ENCODE measurements at places on chromosomes 11 and 22.

GRCh38 chr22:46815896-46816731 lies 53.7 kb downstream of the TBC1D22A start:
- DNase-seq, result no peak

DNA sequence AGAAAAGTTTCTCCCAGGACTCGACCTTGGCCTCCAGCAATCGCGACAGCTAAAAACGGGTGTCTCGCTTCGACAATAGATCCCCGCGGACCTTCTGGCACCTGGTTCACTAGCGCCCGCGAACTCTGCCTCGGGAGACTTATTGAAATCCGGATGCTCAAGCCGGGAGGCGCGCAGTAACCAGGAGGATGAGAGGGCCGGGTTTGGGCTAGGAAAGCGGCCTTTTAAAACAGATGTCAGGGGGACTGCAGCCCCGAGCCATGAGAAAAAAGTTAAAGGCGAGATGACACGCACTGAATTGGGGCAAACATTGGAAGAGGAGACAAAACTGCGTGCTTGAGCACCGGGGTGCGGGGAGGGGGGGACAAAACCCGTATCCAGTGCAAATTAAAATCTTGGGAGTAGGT lies 637 bp upstream of the ZBTB16 start:
- DNase-seq, result no peak

DNA sequence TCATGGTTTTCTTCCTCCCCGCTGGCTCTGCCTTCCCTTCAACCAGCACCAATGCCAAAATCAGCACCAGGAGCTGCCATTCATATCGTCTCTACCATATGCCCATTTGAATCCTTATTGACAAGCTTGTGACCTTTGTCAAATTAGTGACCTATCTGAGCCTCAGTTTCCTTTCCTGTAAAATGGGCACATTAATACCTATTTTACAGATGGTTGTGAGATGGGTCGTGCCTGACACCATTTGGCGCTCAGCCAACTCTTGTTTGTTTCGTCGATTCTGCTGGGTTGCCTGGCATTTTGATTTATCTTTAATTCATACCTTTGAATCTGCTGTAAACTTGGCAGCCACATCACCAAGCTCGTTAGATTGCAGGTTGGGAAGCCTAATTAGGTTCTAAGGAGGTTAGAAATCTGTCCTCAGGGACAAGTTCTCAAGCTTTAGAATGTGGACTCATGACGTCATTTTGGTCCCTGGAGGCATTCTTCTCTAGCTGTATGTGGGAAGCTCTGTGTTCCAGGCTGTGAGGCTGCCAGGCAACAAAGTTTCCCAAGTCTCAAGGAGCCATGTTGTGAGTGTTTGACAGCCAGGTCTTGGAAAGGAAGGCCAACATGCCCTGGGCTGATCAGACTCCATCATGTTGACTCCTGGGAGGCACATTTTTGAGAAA lies 61.0 kb downstream of the RPS6KA4 start:
- no peak for DNase-seq

DNA sequence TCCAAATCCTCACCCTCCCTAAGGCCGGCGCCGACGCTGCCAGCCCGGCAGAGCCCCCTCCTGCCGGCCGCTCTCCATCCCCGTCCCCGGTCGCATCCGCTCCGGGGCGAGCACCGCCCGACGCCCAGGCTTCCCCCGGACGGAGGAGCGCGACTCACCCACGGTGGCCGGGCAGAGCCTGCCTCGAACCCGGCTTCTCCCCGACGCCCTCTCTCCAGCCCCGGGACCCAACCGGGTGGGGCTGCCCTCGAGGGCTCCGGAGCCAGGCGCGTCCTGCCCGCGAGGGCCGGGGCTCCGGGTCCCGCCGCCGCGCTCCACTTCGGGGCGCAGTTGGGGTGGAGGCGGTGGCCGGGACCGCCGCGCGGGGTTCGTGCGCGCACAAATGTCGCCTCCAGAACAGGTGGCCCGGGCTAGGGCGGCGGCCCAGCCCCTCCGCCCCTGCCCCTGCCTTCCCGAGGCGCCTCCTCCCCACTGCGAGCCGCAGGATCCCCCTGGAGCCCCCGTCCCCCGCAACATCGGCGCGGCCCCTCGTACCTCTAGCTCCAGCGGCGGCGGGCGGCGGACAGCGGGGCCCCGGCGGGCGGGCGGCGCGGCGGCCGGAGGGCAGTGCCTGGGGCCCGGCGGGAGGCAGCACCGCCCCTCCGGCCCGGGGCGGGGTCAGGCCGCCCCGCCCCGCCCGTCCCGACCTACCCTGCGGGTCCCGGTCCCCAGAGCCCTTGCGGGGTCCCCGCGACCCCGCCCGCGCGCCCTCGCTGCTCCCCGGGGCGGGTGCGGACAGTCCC lies at the start of gene A4GALT:
Gene A4GALT (minus strand): TSS at position 608 of the 782 bp plus-strand sequence. CDS start 26,919 bp downstream, outside the sequence.
- no peak for DNase-seq

DNA sequence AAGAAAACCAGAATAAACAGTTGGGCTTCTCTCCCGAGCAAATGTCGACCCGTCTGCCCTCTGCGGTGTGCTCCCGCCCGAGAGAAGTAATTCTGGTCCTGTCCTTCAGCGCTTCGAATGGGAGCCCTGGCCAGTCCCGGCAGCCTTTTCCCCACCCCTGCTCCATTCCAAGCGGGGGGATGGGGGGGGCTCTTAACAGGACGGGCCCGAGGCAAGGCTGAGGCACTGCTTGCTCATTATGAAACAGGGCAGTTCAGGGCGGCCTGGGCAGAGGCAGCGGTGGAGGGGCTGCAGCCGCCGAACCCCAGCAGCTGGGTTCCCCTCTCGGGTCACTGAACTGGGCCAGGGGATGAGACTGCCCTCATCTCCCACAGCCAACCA lies 9.1 kb downstream of the BACE1-AS start:
- DNase-seq, result peak; percentile 64

- no peak for DNase-seq
Measured at GRCh38 chr11:44010789-44011251, 37.0 kb upstream of the ACCSL start.

DNA sequence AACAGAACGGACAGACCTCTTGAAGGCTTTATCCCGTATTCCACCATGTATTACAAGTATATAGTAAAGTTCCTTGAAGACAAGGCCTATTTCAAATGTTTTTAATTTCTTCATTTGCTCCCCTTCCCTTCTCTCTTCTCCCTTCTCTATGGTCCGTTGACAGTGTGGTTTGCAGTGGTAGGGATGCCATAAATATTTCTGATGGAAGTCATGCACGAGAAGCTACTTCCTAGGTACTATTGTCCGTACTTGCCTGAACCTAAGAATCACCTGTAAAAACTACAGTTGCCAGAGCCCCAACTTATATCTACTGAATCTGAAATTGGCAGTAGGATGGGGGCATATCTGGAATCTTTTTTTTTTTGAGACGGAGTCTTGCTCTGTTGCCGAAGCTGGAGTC lies 2.8 kb downstream of the PISD start:
- no peak for DNase-seq

- no peak for DNase-seq
Measured at GRCh38 chr11:34198523-34198922, 93.1 kb downstream of the NAT10 start.

DNA sequence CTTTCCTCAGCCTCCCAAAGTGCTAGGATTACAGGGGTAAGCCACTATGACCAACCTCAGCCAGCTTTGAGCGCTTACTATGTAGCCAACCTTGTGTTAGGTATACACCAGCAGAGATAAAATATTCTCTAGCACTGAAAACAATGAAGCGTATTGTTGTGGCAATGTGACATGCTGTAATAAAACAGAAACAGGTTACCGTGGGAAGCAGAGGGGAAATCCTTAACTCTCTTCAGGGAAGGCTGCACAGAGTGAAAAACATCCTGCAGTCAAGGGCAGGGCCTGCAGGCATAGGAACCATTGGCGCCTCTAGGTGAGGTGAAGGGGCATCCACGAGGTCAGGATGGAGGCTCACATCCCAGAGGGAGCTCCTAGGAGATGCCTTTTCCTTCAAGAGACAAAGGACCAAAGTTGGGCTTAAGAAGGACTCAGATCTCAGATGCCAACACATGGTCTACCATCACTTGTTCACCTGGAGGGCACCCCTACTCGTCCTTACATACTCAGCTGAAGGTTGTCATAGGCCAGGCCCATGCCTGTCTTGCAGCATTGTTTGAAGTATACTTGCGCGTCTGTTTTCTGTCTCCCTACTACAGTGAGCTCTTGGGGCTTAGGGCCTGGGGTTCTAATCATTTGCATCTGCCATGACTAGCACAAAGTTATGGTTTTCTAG lies 8.0 kb downstream of the POLD4 start:
- no peak for DNase-seq

Measured in left renal pelvis (tissue), 4 donors.